Stimulated activated CD4-positive, alpha-beta T cell treated with anti-CD3 and anti-CD28 coated beads, Interleukin-15, amount 100 ng/mL, for 1 hour (primary cell): ENCODE measurements at places on chromosomes 11 and 22.

DNA sequence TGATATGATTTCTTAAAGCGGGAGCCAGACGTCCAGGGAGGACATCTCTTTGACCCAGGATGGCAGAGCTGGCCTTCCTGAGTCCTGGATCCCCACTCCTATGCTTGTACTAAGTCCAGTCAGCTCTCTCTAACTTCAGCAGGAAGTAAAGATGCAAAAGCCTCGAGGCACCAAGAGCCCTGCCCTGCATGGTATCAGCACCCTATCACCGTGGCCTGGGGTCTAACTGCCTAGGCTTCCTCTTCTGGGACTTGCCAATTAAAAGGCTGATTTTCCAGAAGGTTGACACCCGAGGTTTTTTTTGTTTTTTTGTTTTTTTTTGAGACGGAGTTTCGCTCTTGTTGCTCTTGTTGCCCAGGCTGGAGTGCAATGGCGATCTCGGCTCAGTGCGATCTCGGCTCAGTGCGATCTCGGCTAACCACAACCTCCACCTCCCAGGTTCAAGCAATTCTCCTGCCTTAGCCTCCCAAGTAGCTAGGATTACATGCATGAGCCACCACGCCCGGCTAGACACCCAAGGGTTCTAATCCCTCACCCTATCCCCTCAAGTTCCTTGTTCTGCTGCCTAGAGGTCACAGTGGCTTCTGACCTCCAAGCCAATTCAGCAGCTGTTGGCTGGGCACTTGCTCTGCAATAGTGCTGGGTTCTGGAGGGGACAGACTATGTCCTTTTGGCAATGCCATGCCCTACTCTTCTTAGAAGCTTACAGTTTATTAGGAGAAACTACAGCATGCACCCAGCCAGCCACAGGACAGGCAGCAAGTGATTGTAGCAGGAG lies 50.6 kb upstream of the FTH1 start:
- no peak for DNase-seq

DNA sequence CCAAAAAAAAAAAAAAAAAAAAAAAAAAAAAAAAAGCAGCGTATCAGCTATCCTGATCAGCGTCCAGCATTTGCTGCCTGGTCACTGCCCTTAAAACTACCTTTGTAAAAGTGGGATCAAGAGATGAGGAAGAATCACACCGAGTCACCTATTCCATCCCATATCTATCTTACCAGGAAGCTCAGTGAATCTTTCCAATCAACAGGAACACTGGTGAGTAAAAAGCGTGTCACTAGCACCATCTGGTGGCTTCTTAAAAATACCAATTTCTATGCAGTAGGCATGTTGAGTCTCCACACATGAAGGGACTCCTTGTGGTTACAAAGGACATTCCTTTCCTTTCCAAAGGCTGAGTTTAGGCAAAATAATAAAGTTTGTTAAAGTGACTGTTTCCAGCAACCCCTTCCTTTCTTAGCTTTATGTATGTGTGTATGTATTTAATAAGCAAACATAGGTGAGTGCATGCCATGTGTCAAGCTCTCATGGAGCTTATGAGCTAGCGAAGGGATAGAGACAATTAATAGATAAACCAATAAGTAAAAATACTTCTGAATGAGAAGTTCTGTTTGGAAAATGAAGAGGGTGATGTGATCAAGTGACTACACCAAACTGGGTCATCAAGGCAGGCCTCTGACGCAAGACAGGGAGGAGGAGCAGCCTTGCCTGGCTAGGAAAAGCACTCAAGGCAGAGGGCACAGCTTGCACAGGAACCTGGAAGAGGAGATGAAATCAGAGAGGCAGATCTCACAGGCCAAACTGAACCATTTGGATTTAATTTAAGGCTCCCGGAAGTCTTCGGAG lies 13.9 kb upstream of the TP53AIP1 start:
- DNase-seq, result no peak

DNA sequence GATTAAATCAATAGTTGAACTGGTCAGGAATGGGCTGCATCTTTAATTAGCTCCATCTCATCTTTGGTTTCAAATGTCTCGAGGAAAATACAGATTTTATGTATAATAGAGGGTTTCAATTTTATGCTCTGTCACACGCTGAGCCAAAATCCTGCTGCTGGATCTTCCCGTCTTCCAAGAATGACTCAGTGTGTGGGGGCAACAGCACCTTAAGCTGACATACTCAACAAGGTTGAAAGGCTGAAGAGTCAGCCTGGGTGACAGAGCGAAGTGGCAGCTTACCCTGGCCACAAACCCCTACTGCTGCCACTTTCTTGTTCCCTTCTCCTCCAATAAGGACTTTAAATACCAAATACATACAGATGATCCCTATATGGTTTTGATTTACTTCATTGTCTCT lies 9.0 kb upstream of the PCF11 start:
- no peak for DNase-seq

GRCh38 chr11:93054279-93054678 lies 84.8 kb downstream of the MTNR1B start:
- no peak for DNase-seq

DNA sequence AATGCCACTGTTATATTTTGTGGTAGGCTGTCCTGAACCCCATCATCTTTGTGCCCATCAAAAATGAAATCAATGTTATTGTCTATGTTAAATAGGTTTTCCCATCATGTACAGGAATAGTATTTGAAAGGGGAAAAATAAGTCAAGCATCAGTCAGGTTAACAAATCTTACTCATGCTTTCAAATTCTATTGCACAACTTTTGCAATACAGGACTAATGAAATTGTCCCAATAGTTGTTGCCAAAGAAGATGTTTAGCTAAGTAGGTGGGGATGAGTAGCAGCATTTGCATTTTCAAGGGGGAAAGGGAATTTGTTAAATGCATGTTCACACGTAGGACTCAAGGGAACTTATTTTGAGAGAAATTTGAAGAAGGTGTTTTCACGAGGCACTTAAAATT lies 962.1 kb downstream of the JRKL start:
- no peak for DNase-seq

DNA sequence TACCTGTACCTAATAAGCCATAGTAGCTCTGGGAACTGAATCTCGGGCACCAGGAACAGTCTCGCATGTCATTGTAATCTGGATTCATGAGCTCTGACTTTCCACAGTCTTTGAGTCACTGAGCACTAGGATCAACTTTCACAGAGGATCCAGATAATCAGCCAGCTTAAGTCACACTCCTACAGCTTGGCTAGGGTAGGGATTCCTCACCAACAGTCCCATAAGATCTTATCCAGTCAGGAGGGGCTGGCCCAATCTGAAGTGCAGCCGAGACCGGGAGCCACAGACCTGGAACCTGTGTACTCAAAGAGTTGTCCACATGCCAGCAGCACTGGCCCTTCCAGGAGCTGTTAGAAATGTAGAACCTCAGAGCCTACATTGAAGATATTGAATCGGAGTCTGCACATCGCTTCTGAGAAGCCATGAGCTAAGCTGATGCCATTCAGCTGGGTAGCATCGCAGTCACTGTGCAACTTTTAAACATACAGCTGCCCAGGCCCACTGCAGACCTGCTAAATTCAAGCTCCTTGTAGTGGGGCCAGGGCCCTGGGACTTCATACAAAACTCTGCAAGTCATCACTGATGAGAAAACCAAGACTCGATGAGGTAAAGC lies 538.8 kb upstream of the B3GAT1 start:
- DNase-seq, result no peak

- DNase-seq, result no peak
Observed at GRCh38 chr11:46112961-46113607, 8.2 kb downstream of the PHF21A start.

GRCh38 chr11:124656774-124657630 lies 16.5 kb downstream of the SIAE start:
- no peak for DNase-seq

DNA sequence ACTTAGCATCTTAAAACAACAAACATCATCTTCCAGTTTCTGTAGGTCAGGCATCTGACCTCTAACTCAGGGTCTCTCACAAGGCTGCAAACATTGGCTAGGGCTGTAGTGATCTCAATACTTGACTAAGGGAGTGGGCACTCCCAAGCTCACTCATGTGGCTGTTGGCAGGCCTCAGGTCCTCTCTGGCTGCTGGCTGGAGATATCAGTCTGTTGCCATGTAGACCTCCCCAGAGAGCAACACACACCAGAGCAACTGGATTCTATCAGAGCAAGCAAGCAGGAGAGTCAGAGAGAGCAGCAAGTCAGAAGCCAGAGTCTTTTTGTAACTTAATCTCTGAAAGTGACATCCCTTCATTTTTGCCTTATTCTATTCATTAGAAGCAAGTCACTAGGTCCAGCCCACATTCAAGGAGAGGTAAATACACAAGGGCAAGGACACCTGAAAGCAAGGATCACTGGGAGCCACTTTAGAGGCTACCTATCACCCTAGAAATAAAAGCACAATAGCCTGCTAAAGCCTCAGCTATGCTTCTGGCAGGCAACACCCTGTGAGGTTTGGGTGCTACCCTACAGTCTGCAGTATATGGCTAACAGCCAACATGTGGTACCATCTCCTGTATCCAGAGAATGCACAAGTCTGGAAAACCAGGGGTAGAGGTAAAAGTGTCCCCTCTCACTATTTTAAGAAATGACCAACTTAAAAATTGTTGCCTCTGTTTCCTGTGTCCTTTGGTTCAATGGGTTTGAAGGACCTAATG lies 33.5 kb upstream of the CD44 start:
- no peak for DNase-seq

- DNase-seq, result no peak
Observed at GRCh38 chr11:115920092-115920461, 415.9 kb upstream of the CADM1 start.

GRCh38 chr11:128783513-128783912 lies 83.6 kb downstream of the KCNJ1 start:
- no peak for DNase-seq

DNA sequence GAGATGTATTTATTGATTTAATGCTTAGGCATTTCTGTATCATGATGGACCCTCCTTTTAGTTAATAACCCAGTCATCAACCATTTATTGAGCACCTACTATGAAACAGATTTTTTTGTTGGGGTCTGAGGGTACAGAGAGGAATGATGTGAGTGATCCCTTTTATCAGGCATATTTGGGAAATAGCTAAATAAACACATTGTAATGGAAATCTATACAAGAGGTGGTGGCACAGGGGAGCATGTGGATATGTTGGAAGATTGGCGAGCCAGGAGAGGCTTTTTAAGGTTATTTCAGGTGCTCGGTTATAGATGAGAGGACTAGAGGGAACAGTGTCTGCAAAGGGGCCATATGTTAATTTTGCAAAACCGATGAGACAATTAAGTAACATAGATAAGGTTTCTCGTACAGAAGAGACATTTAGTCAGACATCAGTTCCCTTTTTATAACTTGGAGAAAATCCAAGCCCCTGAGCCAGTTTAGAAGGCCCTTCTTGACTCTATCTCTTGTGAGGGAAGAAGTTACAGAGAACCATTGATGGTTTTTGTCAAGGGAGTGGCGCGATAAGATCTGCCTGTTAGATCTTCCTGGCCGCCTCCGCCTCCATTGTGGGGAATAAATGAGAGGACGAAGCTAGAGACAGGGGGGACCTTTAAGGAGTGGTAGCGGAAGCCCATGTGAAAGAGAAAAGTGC lies 2.0 kb downstream of the ATXN10 start:
- no peak for DNase-seq

- DNase-seq, result no peak
Observed at GRCh38 chr11:18608376-18608775, 8.8 kb downstream of the MISFA start.

- DNase-seq, result no peak
Observed at GRCh38 chr11:78347956-78348355, 69.7 kb downstream of the GAB2 start.

DNA sequence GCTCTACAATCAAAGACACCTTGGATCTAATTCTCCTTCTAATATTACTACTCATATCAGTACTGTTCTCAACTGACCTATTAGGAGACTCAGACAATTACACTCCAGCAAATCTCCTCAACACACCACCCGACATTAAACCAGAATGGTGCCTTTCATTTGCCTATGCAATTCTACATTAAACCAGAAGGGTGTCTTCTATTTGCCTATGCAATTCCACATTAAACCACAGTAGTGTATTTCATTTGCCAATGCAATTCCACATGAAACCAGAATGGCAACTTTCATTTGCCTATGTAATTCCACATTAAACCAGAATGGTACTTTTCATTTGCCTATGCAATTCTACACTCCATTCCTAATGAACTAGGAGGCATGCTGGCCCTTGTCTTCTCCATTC lies 15.3 kb upstream of the APOL3 start:
- DNase-seq, result no peak

DNA sequence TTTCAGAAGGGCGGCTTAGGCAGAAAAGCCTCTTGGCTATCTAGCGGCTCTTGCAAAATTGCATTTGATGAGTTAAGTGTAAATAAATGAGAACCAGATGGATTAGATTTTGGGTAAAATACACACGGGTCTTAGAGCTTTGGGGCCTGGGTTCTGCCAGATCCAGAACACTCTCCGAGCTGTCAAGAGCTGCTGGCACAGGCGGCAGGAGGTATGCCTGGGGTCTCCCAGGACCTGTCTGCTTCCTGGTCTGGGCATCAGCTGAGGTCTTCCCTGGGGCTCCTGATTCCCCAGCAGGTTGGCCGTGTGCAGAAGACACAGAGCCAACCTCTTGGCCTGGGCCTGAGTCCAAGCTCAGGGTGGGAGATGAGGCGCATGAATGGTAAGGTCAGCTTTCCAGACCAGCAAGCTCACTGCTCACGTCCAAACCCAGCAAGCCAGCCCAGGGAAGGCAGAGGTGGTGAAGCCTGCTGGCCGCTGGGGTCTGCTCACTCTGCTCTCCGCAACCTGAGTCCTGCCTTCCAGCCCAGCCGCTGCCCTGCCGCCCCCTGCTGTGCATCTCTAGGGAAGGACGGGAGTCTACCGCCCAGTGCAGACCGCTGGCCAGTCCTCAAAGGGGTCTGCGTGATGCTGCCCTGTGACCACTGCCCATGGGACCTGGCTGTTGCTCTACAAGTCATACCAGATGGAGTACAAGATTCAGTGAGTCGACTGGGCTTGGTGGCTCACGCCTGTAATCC lies 44.9 kb downstream of the SCUBE1 start:
- DNase-seq, result no peak

- DNase-seq, result no peak
Observed at GRCh38 chr11:104221455-104221854, 57.5 kb upstream of the PDGFD start.

GRCh38 chr11:122874991-122875390 lies 7.6 kb upstream of the JHY start:
- no peak for DNase-seq
